ENCODE measurements at places on chromosomes 11 and 22.
A peak's percentile ranks its signal among the peaks of the same experiment; 100 is the strongest.

- DNase-seq, result no peak
Measured at GRCh38 chr11:3836903-3837302, 3.9 kb downstream of the RHOG start.

DNA sequence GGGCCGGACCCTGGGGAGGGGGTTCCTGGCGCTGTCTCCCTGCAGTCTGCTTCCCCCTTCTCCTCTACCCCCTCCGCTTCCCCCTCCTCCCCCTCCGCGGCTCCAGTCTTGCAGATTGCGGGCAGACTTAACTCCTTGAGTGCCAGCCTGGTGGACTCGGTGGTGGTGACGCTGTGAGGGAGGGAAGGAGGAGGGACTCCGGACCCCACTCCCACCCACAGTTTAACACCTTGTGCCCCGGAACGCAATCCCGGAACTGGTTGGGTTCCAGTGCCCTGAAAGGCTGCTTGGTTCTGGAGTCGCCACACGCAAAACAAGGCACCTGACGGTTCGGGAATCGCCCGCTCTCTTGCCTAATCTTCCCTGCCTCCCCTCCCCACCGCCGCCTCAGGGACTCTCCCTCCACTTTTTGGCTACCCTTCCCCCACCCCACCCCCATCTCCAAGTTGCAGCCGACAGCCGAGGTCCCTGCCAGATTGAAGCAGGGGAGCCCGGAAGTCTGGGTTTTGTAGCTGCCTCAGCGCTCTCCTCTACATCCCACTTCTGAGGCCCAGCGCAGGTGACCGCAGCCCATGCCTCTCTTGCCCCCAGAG lies 3.9 kb upstream of the BCL9L start:
- peak; percentile 54 for DNase-seq

- no peak for DNase-seq
Measured at GRCh38 chr11:73239571-73240189, 21.6 kb downstream of the P2RY2 start.

DNA sequence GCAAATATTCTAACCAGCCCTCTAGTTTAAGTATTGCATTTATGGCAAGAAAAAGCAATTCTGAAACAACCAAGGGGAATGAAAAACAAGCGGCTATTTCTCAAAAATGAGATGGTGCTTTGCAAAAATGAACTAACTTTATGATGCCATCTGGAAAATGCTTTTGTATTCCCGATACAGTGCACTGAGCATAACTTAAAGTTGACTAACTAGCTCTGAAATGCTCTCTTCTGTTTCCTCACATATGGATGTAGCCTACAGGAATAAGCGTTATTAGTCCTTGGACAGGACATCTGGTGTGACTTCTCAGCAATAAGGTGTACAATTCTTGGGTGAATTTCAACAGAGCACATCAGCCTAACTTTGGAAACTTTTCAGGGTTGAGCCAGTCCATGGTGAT lies 228.2 kb upstream of the DDI1 start:
- DNase-seq, result no peak

DNA sequence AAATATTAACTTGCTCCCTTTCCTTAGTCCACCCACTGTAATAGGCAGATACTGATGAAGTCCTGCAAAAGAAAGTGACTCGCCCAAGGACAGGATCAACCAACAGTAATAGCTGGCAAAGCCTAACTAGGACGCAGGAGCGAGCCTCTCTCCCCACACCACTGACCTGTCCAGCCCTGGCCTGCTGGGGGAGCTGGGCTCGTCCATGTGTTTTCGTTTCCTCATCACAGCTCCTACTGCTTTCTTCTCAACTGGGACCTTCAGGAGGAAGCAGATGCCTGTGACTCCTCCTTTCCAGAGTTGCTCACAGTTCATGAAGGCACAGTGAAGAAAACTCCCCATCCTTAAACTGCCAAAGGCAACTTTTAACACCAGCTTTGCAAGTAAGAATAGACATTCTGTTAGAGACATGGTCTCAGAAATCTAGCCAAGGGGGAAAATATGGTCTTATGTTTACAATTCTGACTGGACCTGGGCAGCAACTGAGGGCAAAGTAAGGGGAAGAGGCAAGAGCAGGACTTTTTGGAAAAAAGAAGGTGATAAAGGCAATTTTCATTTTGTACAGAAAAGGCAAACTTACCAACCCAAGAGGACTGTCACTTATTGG lies 11.6 kb upstream of the GPHA2 start:
- DNase-seq, result no peak

GRCh38 chr11:73275381-73275750 lies 3.2 kb downstream of the P2RY6 start:
- no peak for DNase-seq
